ENCODE measurements at places on chromosomes 7 and 10.

DNA sequence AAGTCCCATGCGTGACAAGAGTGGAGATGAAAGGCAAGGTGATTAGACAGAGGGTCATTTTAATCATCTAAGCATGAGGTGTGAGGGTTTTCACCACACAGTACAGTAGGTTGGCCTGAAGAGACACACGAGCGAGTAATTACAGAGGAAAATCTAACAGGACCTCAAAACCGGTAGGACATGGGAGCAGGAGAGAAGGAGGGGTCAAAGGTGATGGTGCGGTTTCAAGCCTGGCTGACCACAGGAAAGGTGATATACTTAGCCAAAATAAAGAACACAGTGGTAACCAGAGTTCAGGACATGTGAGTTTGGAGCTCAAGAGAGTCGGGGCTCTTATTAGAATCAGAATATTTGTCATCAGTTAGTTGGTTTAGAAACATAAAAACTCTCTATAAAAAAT, 20.0 kb downstream of the GLI3 start:
- DNase-seq, result no peak

- no peak for DNase-seq
Measured at GRCh38 chr10:22246680-22247391, 29.0 kb upstream of the EBLN1 start.

DNA sequence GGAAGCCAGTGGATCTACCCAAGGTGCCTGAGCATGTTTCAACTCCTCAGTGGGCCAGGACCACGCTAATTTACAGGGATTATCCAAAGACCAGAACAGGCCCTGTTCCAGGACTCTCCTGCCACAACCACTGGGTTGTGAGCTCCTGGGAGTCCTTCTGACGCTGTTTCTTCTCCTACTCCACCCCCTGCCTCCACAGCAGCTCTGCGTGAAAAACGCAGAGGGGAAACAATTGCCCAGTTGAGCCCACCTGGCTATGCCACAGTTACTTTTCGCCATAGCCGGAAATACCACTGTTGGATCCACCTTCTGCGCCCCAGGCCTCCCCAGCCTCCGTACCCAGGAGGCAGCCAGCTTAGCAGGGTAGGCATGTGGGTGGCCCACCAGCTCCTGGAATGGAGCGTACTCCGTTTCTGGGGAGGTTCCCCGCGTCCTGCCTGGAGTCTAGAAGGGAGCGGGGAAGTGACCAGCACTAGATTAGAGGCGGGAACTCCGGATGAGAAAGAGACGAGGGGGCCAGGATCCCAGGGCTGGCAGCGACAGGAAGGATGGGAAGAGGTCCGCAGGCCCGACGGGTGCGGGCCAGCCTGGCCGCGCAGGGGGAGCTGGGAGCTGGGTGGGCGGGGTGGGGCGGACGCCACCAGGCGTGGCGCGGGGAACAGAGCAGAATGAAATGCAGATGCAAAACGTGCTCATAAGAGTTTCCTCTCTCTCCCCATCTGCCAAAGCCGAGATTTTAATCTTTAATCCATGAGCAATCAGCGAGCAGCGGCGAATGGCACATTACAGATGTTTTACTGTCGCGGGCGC, 32.1 kb upstream of the PAX2 start:
- no peak for DNase-seq

DNA sequence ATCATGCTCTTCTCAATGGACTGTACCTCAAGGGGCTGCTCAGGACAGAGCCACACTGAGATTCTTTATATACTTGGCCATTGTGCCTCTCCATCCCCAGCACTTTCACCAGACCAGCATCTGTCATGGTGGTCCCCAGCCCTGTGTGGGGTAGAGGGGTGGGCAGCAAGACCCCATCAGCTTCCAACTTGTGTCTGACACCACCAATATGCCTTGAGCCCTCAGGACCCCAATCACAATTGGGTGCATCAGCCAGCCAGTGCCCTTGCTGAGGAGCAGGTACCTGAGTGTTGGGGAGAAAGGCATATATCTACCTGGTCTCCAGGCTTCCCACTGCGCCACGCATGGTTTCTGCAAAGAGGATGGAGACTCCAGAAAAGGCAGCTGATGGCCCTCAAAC, 56.3 kb downstream of the GRID1 start:
- DNase-seq, result no peak

DNA sequence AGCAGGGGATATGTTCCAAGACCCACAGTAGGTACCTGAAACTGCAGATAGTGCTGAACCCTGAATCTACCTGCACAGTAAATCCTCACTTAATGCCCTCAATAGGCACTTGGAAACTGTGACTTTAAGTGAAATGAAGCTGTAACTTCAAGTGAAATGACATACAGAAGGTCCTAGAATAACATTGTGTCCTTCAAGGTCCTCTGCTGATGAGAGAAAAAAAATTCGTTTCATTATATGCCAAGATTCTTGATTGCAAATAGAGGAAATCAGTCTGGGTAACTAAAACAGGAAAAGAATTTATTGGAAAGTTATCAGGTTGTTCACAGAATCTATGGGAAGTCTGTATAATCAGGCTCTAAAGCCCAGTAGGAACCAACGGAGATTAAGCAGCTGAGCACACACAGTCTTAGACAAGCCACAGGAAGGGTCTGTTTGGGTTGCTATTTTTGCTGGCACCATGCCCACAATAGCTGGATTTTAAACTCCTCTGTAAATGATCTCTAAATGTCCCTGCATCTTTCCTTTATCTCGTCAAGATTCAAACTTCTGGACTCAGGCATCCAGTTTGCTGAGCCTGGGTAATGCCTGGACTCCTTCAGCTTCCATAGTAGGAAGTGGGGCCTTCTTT, 57.5 kb downstream of the EXOC4 start:
- DNase-seq, result no peak

DNA sequence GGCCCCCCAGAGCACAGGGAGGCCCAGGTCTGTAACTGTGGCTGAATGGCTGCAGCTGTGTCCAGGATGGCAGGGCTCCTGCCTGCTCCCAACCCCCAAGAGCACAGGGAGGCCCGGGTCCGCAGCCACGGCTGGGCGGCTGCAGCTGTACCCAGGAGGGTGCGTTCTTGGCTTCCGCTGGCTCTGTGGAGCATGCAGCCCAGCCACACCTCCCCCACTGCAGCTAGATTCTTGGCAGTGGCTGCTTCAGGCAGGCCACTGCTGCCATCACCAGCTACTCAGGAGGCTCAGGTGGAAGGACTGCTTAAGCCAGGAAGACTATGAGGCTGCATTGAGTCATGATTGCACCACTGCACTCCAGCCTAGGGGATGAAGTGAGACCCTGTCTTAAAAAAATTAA, 27.9 kb downstream of the C7orf25 start:
- DNase-seq, result no peak

GRCh38 chr7:100887516-100888290, 1.8 kb downstream of the UFSP1 start:
- no peak for DNase-seq

DNA sequence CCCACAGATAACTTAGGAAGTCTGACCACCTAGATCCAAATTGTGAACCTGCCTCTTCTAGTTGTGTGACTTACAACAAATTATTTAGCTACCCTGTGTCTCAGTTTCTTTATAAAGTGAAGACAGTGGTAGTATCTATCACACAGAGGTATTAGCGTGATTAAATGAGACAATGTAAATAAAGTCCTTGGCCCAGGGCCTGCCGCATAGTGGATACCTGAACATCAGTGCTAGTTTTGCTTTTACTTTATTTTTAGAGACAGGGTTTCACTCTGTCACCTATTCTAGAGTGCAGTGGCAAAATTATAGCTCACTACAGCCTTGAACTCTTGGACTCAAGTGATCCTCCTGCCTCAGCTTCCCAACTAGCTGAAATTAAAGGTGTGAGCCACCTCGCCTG, 177.1 kb downstream of the CDK14 start:
- DNase-seq, result no peak

DNA sequence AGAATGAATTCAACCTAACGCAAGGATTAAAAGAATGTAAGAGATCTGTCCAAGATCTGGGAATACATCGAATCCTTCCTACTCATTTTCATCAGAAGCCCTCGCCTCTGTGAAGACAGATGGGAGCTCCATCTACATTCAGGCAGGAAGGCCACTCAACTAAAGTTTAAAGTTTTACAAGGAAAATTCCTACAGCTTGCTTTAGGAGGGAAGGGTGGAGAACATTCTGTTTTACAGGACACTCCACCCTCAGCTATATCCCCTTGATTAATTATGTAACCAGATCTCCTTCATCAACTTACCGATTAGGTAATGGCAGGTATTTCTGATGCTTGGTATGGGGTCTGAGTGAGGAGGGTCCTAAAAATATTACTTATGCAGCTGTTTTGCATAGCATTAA, 5.6 kb upstream of the AHR start:
- no peak for DNase-seq

GRCh38 chr7:130430841-130431666, 9.8 kb downstream of the CEP41 start:
- no peak for DNase-seq

- no peak for DNase-seq
Measured at GRCh38 chr7:129024125-129024524, 30.8 kb downstream of the TNPO3 start.

DNA sequence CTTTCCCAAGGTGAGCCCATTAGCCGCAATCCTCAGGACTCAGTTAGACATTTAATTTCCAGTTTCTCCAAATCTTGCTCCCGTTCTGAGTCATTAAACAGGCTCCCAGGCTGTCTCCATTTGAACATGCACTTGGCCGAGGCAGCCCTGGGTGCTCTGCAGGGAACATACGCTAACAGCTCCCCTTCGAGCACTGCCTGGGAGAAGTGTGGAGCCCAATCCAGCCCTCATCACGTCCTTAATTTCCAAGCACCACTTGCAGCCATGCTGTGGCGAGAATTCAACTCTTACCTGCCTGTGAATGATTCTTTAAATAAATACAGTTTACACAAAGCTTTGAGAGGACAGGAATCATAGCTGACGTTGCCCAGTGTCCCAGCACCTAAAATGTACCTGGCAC, 218.2 kb downstream of the CCSER2 start:
- no peak for DNase-seq

DNA sequence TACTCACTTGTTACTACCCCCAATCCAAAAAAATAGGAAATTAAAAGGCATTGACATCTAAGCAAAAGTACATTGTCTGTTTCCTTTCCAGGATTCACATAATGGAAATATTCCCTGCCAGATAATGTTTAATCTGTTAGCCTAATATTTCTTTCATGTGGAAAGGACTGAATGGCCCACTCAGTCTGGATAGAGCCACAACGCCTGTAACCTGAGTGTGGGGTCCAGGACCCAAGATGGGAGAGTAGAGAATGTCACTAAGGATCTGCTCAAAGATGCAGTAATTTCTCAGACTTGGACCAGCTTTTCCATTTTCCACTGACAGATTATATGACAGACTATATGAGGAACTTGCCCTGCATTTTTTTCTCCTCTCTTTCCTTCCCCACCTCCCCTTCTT, 1088.9 kb downstream of the KCNMA1 start:
- DNase-seq, result no peak

DNA sequence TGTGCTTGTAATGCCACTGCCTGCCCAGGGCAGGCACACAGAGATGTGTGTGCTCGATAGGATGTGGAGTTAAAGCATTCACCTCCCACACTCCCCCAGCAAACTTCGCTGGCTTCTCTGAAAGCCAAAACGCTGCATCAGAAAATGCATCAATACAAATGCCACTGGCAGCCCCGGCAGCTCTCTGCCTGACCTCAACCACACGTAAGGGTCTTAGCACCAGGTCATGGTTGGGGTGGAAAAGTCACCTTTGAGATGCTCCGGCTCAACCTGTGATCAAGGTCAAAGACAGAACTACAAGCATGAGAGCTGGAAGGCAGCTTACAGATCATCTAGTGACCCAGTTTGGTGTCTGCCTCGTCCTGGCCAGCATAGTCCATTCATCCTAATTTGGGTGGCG, 114.4 kb upstream of the NANOS1 start:
- no peak for DNase-seq

- no peak for DNase-seq
Measured at GRCh38 chr7:142750321-142750938, 1.2 kb downstream of the PRSS1 start.

- DNase-seq, result no peak
Measured at GRCh38 chr10:26368463-26368862, 69.7 kb upstream of the APBB1IP start.

GRCh38 chr7:28312948-28313347, 99.4 kb upstream of the CREB5 start:
- no peak for DNase-seq

GRCh38 chr7:133290041-133290440, 37.2 kb downstream of the EXOC4 start:
- DNase-seq, result no peak

- DNase-seq, result no peak
Measured at GRCh38 chr10:47143072-47143471, 156.9 kb upstream of the GDF10 start.

DNA sequence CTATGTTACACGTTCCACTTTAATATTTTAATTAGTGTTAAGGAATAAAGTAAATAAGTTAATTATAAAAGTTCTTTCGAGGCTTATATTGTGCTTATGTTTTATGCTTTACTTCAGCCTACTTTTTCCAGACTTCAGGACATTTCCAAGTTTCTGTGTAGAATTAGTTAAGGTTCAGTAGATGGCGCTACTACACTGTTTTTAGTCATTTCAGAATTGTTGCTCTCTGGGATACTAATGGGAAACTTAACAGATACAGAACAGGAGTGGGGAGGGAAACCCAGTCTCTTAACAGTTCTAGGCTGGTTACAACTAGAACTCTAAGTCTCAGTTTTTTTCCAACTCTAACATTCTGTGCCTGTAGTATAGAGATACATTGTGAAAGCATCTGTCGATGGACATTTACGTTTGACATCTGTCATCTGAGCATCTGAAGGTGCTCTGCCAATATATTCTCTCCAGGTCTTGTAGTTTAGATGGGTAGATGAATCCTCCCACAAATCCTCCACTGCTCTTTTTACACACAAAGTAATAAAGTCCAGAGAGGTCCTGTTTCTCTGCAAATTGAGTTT, 56.8 kb upstream of the FAM171A1 start:
- DNase-seq, result no peak

DNA sequence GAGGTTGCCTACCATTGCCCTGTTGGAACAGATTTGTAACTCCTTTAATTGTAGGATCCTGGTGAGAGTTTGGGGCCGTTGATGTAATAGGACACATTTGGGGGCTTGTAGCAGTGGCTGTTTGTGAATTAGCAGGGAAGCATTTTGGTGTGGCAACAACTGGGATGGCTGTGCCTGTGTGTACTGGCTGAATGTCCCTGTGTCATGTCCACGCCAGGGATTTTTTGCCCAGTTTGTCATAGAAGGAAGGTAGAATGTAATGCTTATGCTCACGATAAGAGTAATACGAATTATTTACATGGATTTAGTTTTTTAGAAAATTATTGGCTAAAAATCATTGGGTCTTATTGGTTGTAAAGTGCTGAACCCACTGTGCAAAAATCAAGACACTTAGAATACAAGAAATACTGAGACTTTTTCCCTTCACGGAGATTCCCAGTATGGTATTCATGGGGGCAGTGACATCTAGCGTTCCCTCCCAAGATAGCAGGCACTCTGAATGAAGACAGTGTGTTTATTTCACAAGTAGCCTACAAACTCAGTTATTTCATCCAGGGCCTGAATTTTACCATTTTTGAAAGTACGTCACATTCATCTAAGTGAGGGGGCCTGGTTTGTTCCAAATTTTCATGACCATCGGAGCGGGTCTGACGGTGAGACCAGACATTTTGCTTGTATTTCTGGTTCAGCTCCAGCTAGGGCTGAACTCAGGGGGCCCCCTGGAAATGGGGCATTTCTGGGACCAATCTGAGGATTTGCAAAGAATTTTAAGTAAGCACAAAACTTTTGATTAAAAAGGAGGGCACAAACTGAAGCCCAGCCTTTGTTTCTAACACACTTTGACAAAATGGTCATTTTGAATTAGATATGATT, 74.7 kb downstream of the CACNB2 start:
- DNase-seq, result no peak

Data from stimulated activated CD8-positive, alpha-beta memory T cell treated with anti-CD3 and anti-CD28 coated beads, Interleukin-15, amount 100 ng/mL, for 24 hours (primary cell).